ENCODE measurements at places on chromosomes 13 and 19. TPM values are rescaled to one million over a fixed set of nuclear protein-coding genes. Genes with fewer than 3 reads are reported as not detected.

Gene SEMA6B
- 3.2 TPM for total RNA-seq

Gene PROZ
- not detected for total RNA-seq

Gene NCAN
- total RNA-seq = not detected

Gene DENND1C
- total RNA-seq = not detected

Gene PCDH20
- 0.11 TPM for total RNA-seq

Gene LACC1
- 8.6 TPM for total RNA-seq

Gene PSG7
- not detected for total RNA-seq

DNA sequence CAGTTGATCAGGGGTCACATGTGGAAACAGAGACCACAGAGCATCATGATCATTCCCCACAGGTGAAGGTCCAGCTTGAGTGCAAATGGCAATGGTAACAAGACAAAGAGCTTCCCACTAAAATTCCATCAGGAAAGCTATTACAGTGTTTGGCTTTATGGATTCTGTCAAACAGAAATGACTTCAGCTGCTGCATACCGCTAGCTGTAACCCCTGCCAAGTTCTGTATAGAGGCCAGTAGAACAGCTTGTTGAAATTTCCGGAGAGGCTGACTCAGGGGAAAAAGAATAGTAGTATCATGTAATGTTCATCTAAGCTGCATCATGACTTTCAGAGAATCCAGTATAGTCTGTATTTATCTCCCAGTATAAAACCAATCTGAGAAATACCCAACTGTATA is 1704.7 kb downstream of the SLITRK5 start:
- no peak for DNase-seq

- DNase-seq = no peak
Measured at GRCh38 chr19:24159707-24160106, 72.7 kb downstream of the ZNF254 start.

DNA sequence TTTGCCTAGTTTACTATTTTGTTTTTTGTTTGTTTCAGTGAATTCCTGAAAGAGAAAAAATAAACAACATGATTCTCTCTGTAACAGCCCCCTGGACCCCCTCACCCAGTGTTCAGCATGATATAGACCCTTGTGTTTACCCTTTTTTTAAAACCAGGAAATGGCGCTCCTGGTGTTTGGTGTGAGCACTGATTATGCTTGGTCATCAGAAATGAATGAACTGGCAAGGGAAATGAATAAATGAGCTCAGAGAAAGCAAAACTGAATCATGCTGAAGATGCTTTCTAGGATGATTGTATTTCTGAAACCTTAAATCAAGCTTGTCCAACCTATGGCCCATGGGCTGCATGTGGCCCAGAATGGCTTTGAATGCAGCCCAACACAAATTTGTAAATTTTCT is 22.1 kb downstream of the WASF3 start:
- no peak for DNase-seq

- DNase-seq = no peak
Measured at GRCh38 chr13:77222909-77223308, 104.0 kb downstream of the MYCBP2 start.

DNA sequence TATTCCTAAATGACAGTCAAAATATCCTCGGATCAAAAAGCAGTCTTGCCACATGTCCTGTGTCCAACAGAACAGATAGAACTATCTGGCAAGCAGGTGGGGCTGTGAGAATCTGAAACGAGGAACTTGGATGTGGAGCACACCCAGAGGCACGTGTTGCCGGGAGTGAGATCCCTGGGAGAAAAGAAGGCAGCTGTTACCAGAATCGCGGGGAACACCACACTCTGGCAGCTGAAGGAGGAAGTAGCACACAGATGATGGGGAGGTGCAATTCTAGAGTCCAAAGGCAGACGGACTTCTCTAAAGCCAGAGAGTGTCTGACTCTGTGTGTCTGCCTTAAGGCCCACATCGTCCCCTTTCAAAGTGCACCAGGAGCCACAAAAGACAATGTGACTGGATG is 22.3 kb downstream of the SLC7A1 start:
- no peak for DNase-seq

DNA sequence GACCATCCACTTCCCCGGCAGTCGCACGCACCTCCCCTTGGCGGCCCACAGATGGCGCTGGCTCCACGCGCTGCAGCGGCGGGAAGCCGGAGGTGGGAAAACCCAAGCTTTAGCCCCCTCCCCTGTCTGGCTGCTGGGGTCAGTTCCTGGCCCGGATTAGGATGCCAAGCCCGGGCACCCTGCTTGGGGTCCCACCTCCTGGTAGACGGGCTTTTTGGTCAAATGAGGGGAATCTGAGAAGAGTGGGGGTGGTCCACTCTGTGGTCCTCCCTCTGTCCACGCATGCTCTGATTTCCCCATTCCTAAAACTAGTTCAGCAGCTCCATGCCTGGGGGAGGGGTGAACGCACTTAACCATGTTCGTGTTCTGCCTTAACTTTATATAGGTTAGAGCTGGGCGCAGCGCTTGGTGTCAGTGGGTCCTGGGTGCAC is 8.1 kb upstream of the ADGRE2 start:
- peak; percentile 62 for DNase-seq

- DNase-seq = no peak
Measured at GRCh38 chr13:70849222-70849621, 741.0 kb upstream of the KLHL1 start.

GRCh38 chr19:7961920-7962626 is 18.6 kb upstream of the TIMM44 start:
- DNase-seq = no peak

DNA sequence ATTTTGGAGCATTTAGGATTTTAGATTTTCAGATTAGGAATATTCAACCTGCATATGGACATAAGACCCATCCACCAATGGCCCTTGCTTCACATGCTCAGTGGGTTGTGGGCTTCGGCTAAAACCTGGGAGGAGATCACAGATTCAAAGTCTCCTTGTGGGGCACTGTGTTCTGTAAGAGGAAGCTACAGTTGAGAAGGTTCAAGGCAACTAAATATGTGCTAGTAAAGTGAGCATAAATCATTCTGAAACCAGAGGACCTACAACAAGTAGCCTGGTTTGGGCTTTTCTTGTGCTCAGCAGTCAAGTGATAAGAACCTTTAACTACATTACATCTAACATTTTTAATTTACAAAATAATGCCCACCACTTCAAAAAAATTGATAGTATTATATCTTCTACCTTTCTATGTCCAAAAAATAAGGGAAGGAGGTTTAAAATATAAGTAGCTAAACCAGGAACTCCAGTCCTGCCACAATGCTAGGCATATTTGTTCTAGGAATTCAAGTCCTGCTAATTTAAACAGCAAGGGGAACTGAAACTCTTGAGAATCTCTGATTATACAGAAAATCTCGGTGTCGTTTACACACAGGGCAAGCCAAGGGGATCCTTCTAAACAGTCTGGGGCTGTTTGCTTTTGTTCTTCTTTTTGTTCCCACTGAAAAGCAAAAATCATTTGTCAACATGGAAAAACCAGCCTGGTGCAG is 36.6 kb downstream of the FOXO1 start:
- no peak for DNase-seq

GRCh38 chr13:28489524-28489931 is 5.4 kb downstream of the FLT1 start:
- DNase-seq = peak; percentile 32

- DNase-seq = no peak
Measured at GRCh38 chr13:113102727-113103126, 2.9 kb upstream of the F7 start.

DNA sequence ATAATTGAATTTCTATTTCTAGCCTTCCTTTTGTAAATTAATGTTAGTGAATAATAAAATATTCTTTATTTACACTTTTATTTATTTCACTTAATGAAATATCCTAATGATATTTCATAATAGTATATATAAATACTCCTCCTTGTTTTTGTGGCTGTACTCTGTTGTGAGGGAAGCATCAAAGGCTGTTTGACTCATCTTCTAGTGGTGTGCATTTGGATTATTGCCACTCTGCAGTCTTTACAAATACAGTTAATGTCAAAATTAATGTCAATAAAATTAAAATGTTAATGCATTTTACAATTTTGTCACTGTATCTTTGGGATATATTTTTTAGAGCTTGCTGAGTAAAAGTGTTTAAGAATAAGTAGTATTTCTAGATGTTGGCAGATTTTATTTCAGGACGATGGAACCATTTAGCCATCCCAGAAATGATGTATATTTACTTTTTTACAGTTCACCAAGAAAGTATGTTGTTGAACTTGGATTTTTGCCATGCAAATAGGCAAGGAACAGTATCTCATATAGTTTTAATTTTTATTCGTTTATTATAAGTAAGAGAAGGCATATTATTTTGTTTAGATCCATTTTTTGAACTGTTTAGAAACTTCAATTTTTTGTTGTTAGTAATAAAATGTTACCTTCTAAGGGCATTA is 281.2 kb upstream of the SLITRK6 start:
- no peak for DNase-seq

DNA sequence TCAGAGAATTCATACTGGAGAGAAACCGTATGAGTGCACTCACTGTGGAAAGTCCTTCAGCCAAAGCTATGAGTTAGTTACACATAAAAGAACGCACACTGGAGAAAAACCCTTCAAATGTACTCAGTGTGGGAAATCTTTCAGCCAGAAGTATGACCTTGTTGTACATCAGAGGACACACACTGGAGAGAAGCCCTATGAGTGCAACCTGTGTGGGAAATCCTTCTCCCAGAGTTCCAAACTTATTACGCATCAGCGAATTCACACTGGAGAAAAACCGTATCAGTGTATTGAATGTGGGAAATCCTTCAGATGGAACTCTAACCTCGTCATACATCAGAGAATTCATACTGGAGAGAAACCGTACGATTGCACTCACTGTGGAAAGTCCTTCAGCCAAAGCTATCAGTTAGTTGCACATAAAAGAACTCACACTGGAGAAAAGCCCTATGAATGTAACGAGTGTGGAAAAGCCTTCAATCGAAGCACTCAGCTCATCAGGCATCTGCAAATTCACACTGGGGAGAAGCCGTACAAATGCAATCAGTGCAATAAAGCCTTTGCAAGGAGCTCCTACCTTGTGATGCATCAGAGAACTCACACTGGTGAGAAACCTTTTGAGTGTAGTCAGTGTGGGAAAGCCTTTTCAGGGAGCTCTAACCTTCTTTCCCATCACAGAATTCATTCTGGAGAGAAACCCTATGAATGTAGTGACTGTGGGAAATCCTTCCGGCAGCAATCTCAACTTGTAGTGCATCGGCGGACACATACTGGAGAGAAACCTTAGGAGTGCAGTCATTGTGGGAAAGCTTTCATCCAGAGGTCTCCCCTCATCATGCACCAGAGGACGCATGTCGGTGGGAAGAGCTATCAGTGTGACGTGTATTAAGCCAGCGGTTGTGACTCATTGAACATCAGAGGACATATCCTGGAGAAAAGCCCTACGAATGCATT is 16.5 kb upstream of the ZNF8 start:
- DNase-seq = no peak

GRCh38 chr13:111620586-111620985 is 300.1 kb downstream of the TEX29 start:
- no peak for DNase-seq

GRCh38 chr19:41194157-41194552 is 1.1 kb downstream of the CYP2S1 start:
- DNase-seq = no peak

DNA sequence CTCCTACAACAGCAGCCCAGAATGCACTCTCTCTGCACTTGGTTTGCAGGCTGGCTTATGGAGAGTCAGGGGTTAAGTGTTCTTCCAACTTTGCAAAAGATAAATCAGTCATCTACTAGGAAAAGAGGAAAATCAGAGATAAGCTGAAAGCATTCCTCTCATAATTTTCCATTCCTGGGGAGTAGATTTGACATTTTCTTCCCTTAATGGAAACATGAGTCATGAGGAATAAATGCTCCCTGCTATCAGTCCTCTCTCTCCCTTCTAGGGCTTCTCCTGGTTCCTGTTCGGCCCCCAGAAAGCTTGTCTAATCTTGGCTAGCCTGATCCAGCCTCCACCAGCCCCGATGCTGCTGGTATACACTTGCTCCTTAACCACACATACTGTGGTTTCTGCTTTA is 28.4 kb upstream of the ENOX1 start:
- peak; percentile 50 for DNase-seq

GRCh38 chr19:4327252-4327876 is 11.3 kb downstream of the STAP2 start:
- DNase-seq = peak; percentile 85

All from Daoy (cell line).